ENCODE measurements at places on chromosomes 11 and 22. TPM values are rescaled to one million over a fixed set of nuclear protein-coding genes. Genes with fewer than 3 reads are reported as not detected.

GRCh38 chr11:6703247-6704063, 20.3 kb upstream of the MRPL17 start:
- peaks cover 11% of the 10 kb centered on the region for H3K4me1 ChIP-seq
- H3K4me3 ChIP-seq, result no peak overlapping the region
- no peaks in the 10 kb centered on the region for H3K27me3 ChIP-seq
- DNase-seq, result no peak

- H3K4me3 ChIP-seq, result no peak overlapping the region
- H3K36me3 ChIP-seq, result peaks cover 23% of the 10 kb centered on the region
- DNase-seq, result peak; percentile 37
- peaks cover 21% of the 10 kb centered on the region for H3K4me1 ChIP-seq
Observed at GRCh38 chr11:1330473-1330872, 21.0 kb upstream of the TOLLIP start.

GRCh38 chr11:31921081-31921480, 110.0 kb upstream of the PAX6 start:
- H3K4me3 ChIP-seq, result no peak overlapping the region
- H3K36me3 ChIP-seq, result no peaks in the 10 kb centered on the region
- no peak overlapping the region for H3K27ac ChIP-seq

GRCh38 chr11:57650739-57651090, 1.0 kb upstream of the YPEL4 start:
- no peak overlapping the region for H3K27ac ChIP-seq
- DNase-seq, result no peak
- H3K4me3 ChIP-seq, result no peak overlapping the region

DNA sequence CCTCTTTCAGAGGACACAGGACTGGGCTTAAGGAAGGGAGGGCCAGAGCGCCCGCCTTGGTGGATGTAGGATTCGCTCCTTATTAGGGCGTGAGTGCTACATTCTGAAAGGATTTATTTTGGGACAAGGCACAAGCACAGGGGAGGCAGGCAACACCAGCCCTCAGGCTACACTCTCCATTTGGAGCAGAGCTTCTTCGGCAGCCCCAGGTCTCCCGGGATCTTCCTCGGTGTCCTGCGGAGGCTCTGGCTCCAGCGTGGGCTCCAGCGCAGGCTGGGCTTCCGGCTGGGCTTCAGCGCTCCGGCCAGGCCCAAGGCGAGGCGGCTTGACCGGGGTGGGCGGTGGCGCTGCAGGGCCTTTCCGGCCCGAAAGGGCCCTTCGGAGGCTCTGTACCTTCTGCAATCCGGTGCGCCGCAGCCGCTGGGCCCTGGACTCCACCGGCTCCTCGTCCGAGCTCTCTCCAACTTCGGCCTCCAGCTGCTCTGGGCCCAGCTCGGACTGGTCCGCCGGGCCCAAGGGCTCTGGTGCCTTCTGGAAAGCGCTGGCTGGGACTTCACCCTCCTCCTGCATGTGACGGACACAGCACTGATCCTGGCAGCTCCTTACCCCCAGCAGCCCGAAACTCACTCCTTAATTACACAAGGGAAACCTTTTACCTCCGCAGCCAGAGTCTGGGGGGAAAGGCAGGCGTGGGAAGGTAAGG, 1.1 kb downstream of the CAVIN3 start:
- H3K27me3 ChIP-seq, result peaks cover 57% of the 10 kb centered on the region
- peak overlapping the region; percentile 88 for H3K4me3 ChIP-seq
- H3K27ac ChIP-seq, result peak overlapping the region; percentile 43
- DNase-seq, result no peak
- H3K4me1 ChIP-seq, result peaks cover 40% of the 10 kb centered on the region
- H3K36me3 ChIP-seq, result peaks cover 4% of the 10 kb centered on the region

MS4A6E gene
- total RNA-seq, result not detected

IGSF9B gene
- total RNA-seq, result 87.0 TPM

PRODH gene
- 0.76 TPM for total RNA-seq

ZNF214 gene
- total RNA-seq, result 0.10 TPM

OR8G5 gene
- not detected for total RNA-seq

GSTT2B gene
- total RNA-seq, result 0.46 TPM

UPK3A gene
- not detected for total RNA-seq

CTTN gene
- total RNA-seq, result 29.5 TPM
